ENCODE measurements at places on chromosomes 16 and 17. TPM values are rescaled to one million over a fixed set of nuclear protein-coding genes. Genes with fewer than 3 reads are reported as not detected.

BRIP1 gene
- polyA plus RNA-seq = 0.21 TPM

NME2 gene
- polyA plus RNA-seq = 777 TPM

SDK2 gene
- 1.5 TPM for polyA plus RNA-seq

CHST5 gene
- polyA plus RNA-seq = 0.24 TPM

PDILT gene
- polyA plus RNA-seq = not detected

SLFN14 gene
- 0.34 TPM for polyA plus RNA-seq

PRSS36 gene
- polyA plus RNA-seq = 2.6 TPM

TMEM208 gene
- 128 TPM for polyA plus RNA-seq

KRT33B gene
- not detected for polyA plus RNA-seq

TMC5 gene
- 43.2 TPM for polyA plus RNA-seq

KRT10 gene
- polyA plus RNA-seq = 60.6 TPM

ANKS4B gene
- not detected for polyA plus RNA-seq

ATP1B2 gene
- polyA plus RNA-seq = 0.61 TPM

RARA gene
- polyA plus RNA-seq = 49.8 TPM

CES3 gene
- polyA plus RNA-seq = 0.85 TPM

ITGB3 gene
- 1.3 TPM for polyA plus RNA-seq

KPNA2 gene
- polyA plus RNA-seq = 16.1 TPM

SECTM1 gene
- polyA plus RNA-seq = 68.6 TPM

CES1 gene
- polyA plus RNA-seq = 598 TPM

CACNG5 gene
- not detected for polyA plus RNA-seq

TBC1D3 gene
- not detected for polyA plus RNA-seq

PRCD gene
- polyA plus RNA-seq = 7.9 TPM

CD7 gene
- polyA plus RNA-seq = 5.3 TPM

OSGIN1 gene
- polyA plus RNA-seq = 10.7 TPM

SMURF2 gene
- polyA plus RNA-seq = 9.9 TPM

LPO gene
- polyA plus RNA-seq = 0.26 TPM

KRTAP4-1 gene
- polyA plus RNA-seq = not detected

CTRL gene
- 2.5 TPM for polyA plus RNA-seq

PERCC1 gene
- not detected for polyA plus RNA-seq

MYO1D gene
- 49.7 TPM for polyA plus RNA-seq

MAPT gene
- 0.27 TPM for polyA plus RNA-seq

WFDC1 gene
- polyA plus RNA-seq = 12.9 TPM

PYCARD gene
- 119 TPM for polyA plus RNA-seq

FUS gene
- 248 TPM for polyA plus RNA-seq

NOS2 gene
- 0.56 TPM for polyA plus RNA-seq

KRTAP9-8 gene
- polyA plus RNA-seq = not detected

TBC1D3G gene
- polyA plus RNA-seq = not detected

Data from lung (tissue), 17 donors.